GM18507 (cell line): ENCODE measurements at places on chromosomes 6 and 20.

GRCh38 chr6:130138909-130139242 is 83.9 kb downstream of the SAMD3 start:
- no peak for DNase-seq

DNA sequence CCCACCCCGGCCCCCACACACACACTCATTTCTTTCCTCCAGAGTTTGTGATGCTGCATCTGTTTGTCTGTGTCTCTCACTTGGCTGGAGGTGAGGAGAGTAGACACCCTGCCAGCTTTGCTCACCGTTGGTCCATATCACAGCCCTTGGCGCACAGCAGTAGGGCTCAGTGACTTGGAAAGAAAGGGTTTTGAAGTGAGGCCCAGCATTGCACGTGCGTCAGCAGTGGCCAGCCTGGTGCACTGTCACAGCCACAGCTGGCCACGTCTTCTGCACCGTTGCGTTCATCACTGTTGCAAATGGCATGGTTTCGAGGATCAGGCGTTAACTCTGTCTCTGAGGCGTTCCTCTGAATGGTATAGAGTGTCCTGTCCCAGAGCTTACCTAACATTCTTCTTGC is 3.7 kb downstream of the WFDC5 start:
- no peak for DNase-seq

GRCh38 chr20:20462185-20462584 is 94.3 kb downstream of the INSM1 start:
- DNase-seq = no peak

DNA sequence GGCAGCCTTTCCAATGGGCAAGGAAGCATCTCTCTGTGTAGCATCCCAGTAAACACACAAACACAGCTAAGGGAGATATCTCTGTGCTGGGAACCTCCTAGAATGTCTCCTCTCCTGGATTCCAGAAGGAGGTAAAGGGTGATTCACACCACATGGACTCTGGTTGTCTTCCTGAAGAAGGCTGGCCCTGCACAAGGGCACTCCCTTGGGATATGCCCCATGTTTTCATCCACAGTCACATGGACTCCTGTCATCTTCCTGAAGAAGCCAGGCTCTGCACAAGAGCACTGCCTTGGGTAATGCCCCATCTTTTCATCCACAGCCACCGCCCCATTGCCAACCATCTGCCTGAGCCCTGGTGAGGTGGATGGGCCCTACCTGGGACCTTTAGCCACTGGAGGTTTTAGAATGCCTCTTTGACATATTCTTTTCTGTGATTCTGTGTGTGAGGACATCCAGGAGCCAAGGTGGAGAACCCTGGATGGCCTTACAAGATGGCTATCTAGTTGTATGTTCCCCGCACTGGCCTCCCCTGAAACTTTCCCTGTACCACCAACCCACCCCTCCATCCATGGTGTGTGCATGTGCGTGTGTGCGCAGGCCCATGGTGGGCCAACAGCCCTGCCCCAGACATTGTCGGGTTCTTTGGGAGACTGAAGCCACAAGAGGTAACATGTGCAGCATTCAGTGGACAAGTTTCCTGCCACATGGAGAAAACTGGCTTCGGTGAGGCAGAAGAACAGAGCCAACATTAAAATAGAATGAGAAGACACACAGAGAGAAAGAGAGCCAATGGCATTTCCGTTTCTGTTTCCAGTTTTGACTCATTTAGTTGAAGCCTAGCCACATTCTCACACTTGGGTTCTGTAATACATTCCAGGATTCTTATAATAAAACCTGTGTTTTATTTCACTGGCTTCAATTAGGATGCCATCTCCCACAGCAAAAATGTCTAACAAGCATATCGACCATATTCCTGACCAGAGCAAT is 110.2 kb upstream of the CST7 start:
- DNase-seq = peak; percentile 29

GRCh38 chr6:170463101-170463721 is 89.9 kb downstream of the PSMB1 start:
- no peak for DNase-seq

- no peak for DNase-seq
Measured at GRCh38 chr6:149899926-149900619, 2.2 kb upstream of the RAET1E start.

GRCh38 chr20:63178889-63179686 is 36.8 kb downstream of the YTHDF1 start:
- DNase-seq = peak; percentile 60

- no peak for DNase-seq
Measured at GRCh38 chr6:8082954-8083858, 19.0 kb upstream of the BLOC1S5 start.

- no peak for DNase-seq
Measured at GRCh38 chr6:108806665-108807064, 41.6 kb upstream of the ARMC2 start.

- DNase-seq = no peak
Measured at GRCh38 chr20:25278636-25279361, 30.9 kb downstream of the PYGB start.

DNA sequence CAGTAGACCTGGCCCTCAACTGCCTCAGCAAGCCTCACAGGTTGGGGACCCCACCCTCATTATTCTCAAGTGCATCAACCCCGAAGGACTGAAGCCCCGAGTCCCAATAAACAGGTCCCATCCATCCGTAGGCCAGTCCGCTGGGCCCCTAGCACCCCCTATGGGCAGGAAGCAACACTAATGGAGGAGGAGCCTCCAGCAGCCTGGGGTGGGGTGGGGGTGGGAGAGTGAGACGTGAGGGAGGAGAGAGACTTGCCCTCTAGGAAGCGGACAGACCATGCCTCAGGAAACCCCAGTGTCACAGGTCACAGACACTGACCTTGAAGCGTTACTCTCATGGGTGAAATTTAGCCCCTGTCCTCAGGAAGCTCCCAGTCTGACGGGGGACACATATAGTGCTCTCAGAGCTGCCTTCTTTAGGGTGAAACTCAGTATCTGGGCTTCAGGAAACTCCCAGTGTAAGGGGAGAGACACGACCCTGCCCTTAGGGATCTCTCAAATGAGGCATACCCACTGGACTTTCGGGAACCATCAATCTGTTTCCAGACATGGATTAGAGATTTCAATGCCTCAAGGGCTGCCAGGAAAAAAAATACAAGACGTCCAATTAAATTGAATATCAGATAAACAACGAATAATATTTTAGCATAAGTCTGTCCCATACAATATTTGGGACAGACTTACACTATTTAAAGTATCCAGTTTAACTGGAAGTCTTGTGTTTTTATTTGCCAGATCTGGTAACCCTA is 125.8 kb downstream of the MRPL14 start:
- no peak for DNase-seq

DNA sequence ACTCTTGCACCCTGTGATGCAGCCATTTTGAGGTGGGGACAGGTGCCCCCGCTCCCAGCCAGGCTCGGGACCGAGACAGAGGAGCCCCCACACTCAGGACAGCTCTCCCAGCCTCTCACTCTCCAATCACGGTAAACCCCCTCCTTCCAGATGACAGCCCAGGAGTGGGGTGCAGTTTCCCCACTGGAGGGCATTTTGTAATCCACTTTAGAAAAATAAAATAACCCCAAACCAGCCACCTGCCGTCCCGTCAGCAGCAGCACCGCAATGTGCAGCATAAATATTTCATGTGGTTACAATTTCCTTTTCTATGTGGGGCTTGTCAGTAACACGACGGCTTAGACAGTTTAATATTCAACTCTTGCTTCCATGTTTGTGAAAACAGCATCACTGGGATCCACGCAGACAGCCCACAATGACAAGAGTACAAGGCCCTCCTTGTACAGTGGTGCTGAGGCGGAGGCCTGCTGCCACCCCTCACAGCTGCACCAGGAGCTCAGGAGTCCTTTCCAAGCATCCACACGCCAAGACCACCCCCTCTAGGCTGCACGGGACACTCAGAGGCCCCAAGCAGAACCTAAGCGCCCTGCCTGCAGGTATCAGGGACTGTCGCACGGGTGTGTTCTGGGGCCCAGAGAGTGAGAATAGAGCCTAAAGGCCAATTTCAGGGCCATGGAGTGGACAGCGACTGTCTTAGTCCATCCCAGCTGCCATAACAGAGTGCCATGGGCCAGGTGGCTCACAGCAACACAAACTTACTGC is 116.7 kb downstream of the JPH2 start:
- no peak for DNase-seq

DNA sequence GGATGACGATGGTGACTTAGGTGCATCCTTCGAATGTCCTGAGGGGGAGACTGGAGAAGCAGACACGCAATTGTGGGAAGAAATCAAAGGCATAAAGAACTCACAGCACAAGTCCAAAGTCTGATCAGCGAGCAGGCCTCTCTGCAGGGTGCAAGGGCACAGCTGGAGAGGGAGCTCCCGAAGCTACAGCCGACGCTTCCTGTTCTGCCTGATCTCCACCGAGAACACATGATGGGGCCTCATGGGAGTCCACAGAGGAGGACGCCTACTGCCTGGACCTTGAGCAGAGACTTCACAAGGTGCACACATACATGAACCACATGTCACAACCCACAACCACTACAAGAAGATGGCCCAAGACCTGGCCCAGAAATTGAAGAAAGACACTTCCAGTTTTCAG is 51.4 kb downstream of the RIN2 start:
- DNase-seq = no peak

DNA sequence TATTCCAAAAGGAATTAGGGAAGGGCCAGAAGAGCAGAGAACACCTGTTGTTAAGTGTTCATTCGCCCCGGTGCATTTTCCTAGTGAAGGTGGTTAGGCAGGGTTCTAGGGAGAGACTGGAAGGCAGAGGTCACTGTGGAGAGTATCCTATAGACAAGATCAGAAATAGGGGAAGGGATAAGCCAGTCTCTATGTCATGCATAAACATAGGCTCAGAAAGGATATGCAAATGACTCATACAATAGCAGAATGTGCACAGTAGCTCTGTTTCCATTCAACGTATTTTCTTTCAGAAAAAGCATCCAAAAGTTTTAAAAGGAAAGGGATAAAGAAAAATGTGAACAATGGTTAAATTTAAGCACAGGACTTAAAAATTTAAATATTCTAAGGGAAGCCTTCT is 47.4 kb downstream of the BMP6 start:
- DNase-seq = no peak

DNA sequence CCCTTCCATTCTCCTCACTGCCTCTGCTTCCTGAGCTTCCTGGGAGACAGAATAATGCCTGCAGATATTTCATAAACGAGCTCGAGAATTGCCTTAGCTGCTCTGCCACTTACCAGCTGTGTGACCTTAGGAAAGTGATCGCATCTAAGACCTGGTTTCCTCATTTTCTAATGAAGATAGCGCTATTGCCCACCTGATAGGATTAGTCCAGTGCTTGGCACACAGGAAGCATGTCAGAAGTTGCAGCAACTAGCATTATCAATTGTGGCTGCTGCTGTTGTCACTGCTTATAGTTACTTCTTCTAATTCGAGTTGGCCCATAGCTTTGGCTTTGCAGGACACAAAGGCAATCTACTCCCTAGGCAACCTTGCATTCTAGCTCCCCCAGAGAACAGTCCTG is 305.5 kb upstream of the SGK1 start:
- DNase-seq = no peak

- DNase-seq = no peak
Measured at GRCh38 chr6:150252714-150253444, 110.0 kb downstream of the PPP1R14C start.

GRCh38 chr6:130424710-130425109 is 58.9 kb downstream of the TMEM200A start:
- no peak for DNase-seq

GRCh38 chr6:156617376-156617775 is 159.8 kb upstream of the ARID1B start:
- DNase-seq = no peak

DNA sequence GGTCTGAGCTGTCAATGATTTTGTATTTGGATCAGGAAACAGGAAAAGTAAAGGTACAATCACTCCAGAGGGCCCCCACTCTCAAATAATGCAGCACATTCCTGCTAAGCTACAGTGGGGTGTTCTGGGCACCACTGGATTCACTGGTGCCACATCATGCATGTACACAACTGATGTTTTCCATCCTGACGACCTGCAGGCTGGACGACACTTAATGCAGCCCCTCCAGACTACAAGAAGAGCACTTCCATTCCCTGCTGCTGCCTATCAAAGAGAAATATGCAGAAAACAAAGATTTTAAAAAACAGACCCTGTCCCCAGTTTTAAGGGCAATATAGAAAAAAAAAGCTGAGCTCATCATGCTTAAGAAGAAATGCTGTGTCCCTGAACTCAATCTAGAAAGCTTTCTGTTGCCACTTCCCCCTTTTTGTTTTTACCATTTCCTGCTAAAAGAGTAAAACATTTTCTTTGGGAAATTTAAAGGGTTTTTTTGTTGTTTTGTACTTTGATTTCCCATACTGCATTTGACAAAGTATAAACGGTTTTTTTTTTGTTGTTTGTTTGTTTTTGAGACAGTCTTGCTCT is 35.5 kb downstream of the ABHD12 start:
- no peak for DNase-seq

DNA sequence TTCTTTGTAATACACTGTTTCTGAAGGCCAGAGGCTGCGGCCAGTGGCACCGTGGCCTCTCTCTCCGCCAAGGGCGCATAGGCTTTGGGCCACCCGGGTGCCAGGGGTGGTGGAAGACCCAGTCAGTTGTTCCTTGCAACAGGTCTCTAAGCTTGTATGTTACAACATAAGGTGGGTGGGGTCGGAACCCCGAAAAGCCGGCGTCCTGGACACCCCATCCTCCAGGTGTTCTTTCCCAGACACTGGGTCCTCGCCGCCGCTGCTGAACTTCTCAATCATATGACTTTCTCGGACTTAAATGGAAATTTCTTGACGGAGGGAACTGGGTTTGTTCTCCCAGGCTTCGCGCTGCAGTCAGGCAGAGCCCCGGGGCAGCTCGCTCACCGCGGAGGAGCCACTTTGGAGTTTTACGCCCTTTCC is 983 bp upstream of the KCNQ5 start:
- no peak for DNase-seq

DNA sequence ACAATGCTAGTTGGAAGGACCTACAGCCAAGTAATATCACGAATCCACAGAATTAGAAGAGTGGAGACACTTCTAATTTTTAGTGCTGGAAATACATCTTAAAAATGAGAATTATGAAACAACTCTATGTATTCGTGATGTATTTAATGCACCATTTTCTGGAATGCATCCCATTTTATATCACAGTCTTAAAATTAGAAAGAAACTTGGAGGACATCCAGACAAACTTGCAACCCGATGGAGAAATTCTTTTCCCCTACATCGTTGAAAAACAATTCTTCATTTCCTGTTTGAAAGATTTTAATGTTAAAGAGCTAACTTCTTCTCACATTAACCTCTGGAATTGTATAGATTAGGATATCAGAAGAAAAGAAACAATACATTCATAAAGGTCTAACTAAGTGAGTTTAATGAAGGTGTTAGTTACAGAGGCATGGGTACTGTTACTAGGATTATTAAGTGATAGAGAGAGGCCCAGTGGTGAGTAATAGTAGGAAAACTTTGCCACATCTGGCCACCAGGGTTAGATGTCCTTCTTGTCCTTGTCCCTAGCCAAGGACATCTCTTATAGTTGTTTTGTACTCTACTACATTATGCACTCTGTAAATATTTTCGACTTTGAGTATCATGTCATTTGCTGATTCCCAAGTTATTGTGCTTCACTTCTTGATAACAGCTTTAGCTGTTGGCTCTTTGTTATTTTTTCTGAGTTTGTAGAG is 502.4 kb upstream of the PTCHD4 start:
- no peak for DNase-seq
